GM12878 (cell line): ENCODE measurements at places on chromosomes 4 and X. TPM values are rescaled to one million over a fixed set of nuclear protein-coding genes. Genes with fewer than 3 reads are reported as not detected.

Gene NPNT
- 58.8 and 66.3 TPM in 2 replicates for total RNA-seq

Gene DDIT4L
- 0.08 TPM in 1 of 2 replicates, not detected in the other for total RNA-seq

Gene CXCL11
- total RNA-seq: not detected in 2 replicates

Gene PALLD
- 2.1 TPM in 2 replicates for total RNA-seq

Gene SLC7A11
- total RNA-seq: 3.6 and 4.0 TPM in 2 replicates

Gene LEF1
- total RNA-seq: 18.0 and 18.4 TPM in 2 replicates

Gene FDCSP
- not detected in 2 replicates for total RNA-seq

Gene USP9X
- total RNA-seq: 47.9 and 55.6 TPM in 2 replicates

Gene OTC
- not detected in 2 replicates for total RNA-seq

Gene NRK
- 0.08 and 0.15 TPM in 2 replicates for total RNA-seq

Gene MAGEC3
- not detected in 2 replicates for total RNA-seq

Gene CWH43
- not detected in 2 replicates for total RNA-seq

Gene VEGFD
- total RNA-seq: not detected in 2 replicates

Gene PAGE1
- not detected in 2 replicates for total RNA-seq

Gene FAM156B
- 15.8 and 17.0 TPM in 2 replicates for total RNA-seq

Gene GYPE
- 1.5 TPM in 2 replicates for total RNA-seq

Gene MEPE
- not detected in 2 replicates for total RNA-seq

Gene PRDM8
- total RNA-seq: 1.5 and 1.6 TPM in 2 replicates

Gene PSAPL1
- total RNA-seq: not detected in 2 replicates

Gene SLC25A43
- total RNA-seq: 7.9 and 8.2 TPM in 2 replicates

Gene SASH3
- total RNA-seq: 183 and 191 TPM in 2 replicates

Gene CXCL1
- total RNA-seq: not detected in 2 replicates

Gene CTAG1B
- total RNA-seq: not detected in 2 replicates

Gene ERVMER34-1
- not detected in 2 replicates for total RNA-seq

Gene PFKFB1
- total RNA-seq: 0.35 and 0.38 TPM in 2 replicates

Gene FAM47A
- not detected in 2 replicates for total RNA-seq

Gene FATE1
- total RNA-seq: not detected in 2 replicates

Gene SLC10A4
- not detected in 2 replicates for total RNA-seq

Gene TMSB15C
- 3.9 and 5.6 TPM in 2 replicates for total RNA-seq

Gene DDX53
- total RNA-seq: not detected in 2 replicates

Gene F9
- 0.08 and 0.18 TPM in 2 replicates for total RNA-seq

Gene ANK2
- 10.2 and 13.0 TPM in 2 replicates for total RNA-seq

Gene NLRP2B
- not detected in 2 replicates for total RNA-seq

Gene ZMAT1
- total RNA-seq: 1.8 and 1.9 TPM in 2 replicates

Gene ITM2A
- 32.8 and 36.0 TPM in 2 replicates for total RNA-seq

Gene CUL4B
- 29.0 and 31.4 TPM in 2 replicates for total RNA-seq

Gene RTL9
- 0.19 and 0.21 TPM in 2 replicates for total RNA-seq

Gene C4orf54
- not detected in 2 replicates for total RNA-seq

Gene PPP2R2C
- total RNA-seq: 0.08 and 0.13 TPM in 2 replicates

Gene MND1
- 20.3 TPM in 2 replicates for total RNA-seq

Gene EVC2
- total RNA-seq: 10.4 TPM in 2 replicates

Gene CXorf49
- total RNA-seq: not detected in 2 replicates

Gene SPATA4
- not detected in 2 replicates for total RNA-seq
